ENCODE measurements at places on chromosomes 12 and 14.

GRCh38 chr12:64034901-64035576, 187.1 kb downstream of the KICS2 start:
- no peak for DNase-seq

DNA sequence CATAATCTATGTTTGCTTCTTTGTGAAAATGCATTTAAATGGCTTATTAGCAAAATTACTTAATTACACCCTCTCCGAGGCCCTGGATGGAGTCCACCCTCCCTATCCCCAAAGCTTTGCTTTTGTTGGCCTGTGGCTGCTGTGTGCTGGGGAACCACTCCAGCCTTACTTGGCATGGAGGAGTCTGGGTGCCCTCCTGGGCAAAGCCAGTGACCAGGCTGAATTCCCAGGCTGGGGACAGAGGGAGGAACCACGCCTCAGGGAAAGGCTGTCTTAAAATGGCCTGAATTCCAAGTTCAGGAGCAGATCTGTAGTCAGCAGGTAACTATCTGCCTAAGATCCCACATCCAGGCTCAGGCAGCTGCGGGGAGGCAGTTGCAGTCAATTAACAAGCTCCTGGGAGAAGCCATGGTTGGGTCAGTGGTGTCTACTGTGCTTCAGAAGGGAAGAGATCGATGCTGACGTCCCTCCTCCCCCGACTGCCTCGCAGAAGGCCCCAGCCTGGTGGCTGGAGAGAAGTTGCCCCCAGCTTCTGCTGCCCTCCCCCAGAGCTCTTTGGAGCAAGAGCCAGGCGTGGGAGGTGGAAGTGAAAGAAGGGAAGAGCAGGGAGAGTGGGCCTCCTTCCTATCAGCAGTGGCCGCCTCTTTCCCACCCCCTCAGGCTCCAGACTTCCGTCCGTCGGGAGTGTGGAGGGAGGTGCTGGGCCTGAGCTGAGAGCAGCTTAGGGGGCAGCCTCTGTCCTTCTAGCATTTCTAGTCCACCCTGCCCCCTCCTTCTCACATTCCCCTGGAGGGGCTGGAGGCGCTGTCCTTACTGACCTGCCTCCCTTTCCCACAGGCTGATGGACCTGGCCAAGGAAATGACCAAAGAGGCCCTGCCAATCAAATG, 11.3 kb downstream of the VASH1 start:
- no peak for DNase-seq

GRCh38 chr12:115930336-115930735, 347.2 kb downstream of the MED13L start:
- DNase-seq = no peak

- no peak for DNase-seq
Measured at GRCh38 chr14:90062127-90062794, 467 bp downstream of the KCNK13 start.

- no peak for DNase-seq
Measured at GRCh38 chr12:96994900-96995299, 87.8 kb downstream of the NEDD1 start.

DNA sequence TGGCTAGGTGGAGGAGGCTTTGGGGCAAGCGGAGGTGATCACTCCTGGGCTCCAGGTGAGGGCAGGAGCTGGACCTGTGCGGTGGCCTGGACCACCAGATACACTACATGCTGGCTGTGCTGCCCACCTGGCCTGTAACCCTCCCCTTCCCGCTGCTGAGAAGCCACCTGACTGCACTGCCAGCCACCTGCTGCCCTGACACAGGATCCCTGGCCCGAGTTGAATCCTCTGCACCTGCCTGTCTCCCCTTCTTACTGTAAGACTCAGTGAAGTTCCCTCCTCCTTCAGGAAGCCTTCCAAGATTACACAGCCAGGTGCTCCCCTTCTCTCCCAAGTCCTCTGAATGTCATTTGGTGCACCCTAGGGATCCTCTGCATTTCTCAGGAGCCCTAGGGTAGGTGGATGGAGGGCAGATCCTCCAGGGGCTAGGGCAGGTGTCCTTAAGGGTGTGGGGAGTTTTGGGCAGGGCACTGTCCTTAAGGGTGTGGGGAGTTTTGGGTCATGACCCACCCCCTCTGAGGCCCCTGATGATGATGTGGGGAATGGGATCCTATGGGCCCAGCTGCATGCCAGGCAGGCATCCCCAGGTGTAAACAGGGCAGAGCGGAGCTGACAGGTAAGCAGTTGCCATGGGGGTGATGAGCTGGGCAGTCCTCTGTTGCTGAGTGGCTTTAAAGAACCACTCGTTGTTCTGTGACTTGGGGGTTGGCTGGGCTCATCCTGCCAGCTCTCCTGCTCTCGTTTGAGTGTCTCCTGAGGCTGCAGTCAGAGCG, 6.7 kb upstream of the MTA1 start:
- DNase-seq = no peak

DNA sequence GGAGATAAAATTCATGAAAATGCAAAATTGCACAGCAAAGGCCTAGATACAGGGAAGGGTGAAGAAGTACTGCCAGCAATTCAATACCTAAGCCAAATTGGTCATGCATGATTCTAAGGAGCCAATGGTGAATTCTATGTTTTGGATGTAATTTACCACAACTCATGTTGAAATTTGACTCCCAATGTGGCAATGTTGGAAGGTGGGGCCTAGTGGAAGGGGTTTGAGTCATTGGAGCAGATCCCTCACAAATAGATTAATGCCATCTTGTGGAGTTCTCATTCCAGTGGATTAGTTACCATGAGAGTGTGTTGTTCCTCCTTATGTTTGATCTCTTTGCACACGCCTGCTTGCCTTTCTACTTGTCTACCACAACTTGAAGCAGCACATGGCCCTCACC, 194.0 kb upstream of the ALG10 start:
- no peak for DNase-seq

- DNase-seq = no peak
Measured at GRCh38 chr12:80442426-80443222, 1.4 kb upstream of the PTPRQ start.

- no peak for DNase-seq
Measured at GRCh38 chr12:31589904-31590641, 863 bp downstream of the DENND5B start.

- DNase-seq = no peak
Measured at GRCh38 chr12:52454411-52455201, 2.7 kb upstream of the KRT6B start.

All from brain pericyte (primary cell).